Natural killer cell treated with Interleukin-12 subunit alpha and Interleukin-12 subunit beta and Interleukin-15 and Interleukin-18, amount 100 ng/mL, for 72 hours (primary cell): ENCODE measurements at places on chromosomes 16 and 17.

- no peak for DNase-seq
Measured at GRCh38 chr17:45581860-45582259, 91.3 kb upstream of the PLEKHM1 start.

- DNase-seq = no peak
Measured at GRCh38 chr16:16073891-16074881, 124.8 kb downstream of the ABCC1 start.

DNA sequence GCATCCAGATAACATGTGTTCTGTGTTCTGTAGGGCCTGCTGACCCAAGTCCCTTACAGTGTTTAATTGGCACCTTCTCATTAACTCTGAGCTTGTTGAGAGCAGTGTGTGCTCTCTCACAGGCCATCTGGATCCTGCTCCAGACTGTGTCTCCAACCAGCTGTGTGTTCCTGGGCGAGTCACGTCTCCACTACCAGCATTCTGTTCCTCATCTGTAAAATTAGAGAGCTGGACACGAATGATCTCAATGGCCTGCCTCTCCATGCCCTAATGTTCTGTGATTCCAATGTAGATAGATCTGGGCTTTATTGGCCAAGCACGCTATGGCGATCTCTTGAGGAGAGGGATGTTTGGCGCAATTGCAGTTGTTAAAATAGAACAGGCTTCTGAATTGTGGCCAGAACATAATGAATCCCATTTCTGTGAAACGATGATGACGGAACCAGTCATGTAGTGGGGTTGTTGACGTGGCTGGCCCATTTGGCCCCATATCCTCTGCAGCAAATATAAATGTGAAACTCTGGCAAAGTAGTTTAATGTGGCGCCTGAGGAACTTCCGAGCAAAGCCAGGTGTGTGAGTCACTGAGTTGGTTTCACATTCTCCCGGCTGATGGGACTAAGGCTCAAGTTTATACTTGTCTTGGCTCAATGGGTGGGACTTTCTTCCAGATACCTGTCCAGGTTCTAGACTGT, 22.2 kb downstream of the TBX4 start:
- DNase-seq = no peak

DNA sequence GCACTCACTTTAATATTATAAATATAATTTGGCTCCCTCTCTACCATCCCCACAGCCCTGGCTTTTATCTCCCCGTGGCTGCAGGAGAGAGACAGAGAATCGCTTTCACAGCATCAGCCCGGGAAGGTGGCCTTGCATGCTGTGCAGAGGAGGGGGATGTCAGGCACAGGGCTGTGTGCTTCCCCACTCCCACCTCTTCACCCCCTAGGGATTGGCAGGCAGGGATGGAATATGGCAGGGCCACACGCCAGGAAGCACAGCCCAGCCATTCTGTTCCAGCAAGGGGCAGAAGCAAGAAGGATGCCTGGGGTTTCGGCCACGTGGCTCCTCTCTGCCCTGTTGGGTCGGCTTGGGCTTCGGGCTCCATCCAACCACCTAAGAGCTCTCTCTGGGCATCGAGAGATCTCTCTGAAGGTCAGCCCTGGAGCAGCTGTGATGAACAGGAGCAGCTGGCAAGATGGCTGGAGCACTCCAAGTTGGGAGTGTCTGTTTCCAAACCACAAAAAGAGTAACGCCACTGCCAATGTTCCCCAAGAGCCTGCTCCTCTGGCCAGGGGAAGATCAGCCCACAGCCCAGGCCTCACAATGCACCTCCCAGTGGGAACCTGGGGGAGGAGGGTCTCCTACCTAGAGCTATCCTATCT, 223.2 kb downstream of the C16orf78 start:
- no peak for DNase-seq

GRCh38 chr17:82390015-82390859, 18.7 kb downstream of the UTS2R start:
- DNase-seq = no peak

- DNase-seq = no peak
Measured at GRCh38 chr16:77899416-77899815, 111.1 kb downstream of the VAT1L start.

GRCh38 chr16:57763285-57764005, 27.9 kb downstream of the KATNB1 start:
- DNase-seq = no peak

DNA sequence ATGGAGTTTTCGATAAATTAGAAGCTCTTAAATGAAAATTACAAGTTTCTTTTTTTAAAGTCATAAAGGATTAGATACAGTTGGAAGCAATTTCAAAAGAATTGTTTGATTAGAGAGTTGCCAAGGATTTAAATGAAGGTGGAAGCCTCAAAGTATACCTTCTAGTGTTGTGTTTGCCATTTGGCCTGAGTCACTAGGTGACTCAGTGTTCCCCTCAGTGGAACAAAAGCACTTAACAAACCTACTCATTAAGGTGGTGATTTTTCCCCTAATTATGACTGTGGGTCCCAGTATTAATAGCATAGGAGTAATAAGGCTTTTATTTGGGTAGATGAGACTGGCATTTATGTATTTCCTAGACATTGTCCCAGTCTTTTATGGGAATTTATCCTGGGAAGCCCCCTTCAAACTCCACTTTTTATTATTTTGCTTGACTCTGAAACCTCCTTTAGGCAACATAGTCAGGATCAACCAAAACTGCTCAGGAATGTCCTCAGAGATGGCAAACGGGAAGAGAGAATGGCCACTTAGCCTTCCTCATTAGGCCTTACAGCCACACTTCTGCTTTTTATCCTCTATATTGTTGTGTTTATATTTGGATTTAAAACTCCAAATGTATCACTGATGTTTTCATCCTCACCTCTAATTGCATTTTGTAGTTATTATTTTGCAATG, 161.0 kb downstream of the FTO start:
- DNase-seq = no peak

GRCh38 chr16:79928142-79928873, 327.8 kb upstream of the MAF start:
- DNase-seq = no peak

GRCh38 chr16:51565184-51565583, 414.1 kb upstream of the SALL1 start:
- no peak for DNase-seq

GRCh38 chr16:80517846-80518245, 22.9 kb upstream of the DYNLRB2 start:
- DNase-seq = no peak

GRCh38 chr16:51313198-51313597, 162.1 kb upstream of the SALL1 start:
- no peak for DNase-seq

DNA sequence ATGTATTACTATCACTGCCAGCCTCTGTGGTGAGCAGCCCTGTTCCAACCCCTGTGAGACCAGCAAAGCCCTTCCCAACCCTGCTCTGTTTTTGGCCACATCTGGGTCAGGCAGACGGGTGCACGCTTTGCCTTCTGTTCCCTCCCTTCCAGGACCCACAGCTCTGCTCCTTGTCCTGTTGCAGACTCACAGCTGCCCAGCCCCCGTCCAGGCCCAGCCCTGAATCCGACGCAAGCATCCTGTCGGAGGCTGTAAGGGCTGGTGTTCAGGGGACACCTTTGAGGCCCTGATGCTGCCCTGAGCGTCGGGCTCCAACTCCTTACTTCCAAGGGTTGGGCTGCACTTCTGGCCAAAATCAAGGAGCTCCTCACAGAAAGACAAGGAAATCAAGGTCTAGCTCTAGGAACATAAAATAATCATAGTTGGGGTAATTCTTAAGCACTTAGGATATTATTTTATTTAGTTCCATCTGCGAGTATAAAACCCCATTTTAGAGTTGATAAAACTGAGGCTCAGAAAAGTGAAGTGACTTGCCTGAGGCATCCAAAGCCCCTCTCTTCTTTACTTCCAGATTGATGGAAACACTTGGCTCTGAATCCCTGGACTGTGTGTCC, 14.3 kb upstream of the SRCIN1 start:
- DNase-seq = peak; percentile 42

DNA sequence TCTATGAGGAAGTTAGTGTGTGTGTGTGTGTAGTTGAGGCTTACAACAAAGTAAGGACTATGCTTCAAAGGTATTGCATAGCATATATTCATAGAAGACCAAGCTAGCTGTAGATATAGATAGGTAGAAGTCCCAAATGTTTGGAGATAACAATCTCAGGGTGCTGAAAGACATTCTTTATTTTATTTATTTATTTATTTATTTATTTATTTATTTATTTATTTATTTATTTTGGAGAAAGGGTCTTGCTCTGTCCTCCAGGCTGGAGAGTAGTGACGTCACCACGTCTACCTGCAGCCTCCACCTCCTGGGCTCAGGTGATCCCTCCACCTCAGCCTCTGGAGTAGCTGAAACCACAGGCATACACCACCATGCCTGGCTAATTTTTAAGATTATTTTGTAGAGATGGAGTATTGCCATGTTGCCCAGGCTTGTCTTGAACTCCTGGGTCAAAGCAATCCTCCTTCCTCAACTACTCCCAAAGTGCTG, 284.6 kb upstream of the KIF2B start:
- DNase-seq = no peak

- no peak for DNase-seq
Measured at GRCh38 chr16:12362482-12363458, 386.2 kb downstream of the SNX29 start.

DNA sequence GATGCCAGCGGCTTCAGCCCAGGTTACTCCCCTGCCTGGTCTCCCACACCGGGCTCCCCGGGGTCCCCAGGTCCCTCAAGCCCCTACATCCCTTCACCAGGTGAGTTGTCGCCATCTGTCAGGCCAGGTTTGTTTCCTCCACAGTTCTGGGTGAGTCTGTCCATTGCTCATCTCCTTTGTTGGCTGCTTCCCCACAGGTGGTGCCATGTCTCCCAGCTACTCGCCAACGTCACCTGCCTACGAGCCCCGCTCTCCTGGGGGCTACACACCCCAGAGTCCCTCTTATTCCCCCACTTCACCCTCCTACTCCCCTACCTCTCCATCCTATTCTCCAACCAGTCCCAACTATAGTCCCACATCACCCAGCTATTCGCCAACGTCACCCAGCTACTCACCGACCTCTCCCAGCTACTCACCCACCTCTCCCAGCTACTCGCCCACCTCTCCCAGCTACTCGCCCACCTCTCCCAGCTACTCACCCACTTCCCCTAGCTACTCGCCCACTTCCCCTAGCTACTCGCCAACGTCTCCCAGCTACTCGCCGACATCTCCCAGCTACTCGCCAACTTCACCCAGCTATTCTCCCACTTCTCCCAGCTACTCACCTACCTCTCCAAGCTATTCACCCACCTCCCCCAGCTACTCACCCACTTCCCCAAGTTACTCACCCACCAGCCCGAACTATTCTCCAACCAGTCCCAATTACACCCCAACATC, 28.8 kb downstream of the POLR2A start:
- no peak for DNase-seq

DNA sequence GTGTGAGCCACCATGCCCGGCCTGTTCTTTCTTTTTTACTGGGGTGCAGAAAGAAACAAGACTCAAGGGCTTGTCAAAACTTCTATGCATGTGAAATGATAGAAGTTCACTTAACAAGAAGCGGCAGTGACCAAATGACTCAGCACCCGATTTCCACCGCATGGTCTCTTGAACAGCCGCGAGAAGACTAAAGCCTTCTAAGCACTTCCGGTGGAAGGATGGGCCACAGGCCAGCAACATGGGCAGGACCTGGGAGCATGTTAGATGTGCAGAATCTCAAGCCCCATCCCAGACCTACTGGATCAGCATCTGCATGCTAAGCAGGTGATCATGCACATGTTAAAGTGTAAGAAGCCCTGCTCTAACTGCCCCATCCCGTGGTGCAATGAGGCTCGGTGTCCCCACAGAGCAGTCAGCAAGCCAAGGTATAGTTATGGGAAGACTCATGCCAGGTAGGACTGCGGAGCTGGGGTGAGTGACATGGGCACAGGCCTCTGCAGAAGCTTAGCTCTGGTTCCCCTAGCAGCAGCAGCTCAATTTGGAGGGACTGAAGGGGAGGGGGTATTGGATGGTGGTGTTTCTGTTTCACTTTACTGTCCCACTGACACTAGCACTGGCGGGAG, 88.5 kb upstream of the HNF1B start:
- DNase-seq = no peak

GRCh38 chr16:85416228-85417109, 196.7 kb upstream of the GSE1 start:
- peak; percentile 81 for DNase-seq

- no peak for DNase-seq
Measured at GRCh38 chr16:50736448-50736847, 5.4 kb upstream of the CYLD start.
